Esophagus squamous epithelium (tissue), 5 donors: ENCODE measurements at places on chromosomes 7 and 10.

- DNase-seq, result no peak
Observed at GRCh38 chr7:37916017-37916672, 472 bp downstream of the SFRP4 start.

GRCh38 chr10:27100813-27101347 is 586 bp upstream of the ANKRD26 start:
- DNase-seq, result no peak

- DNase-seq, result no peak
Observed at GRCh38 chr10:6819301-6819700, 239.2 kb upstream of the PRKCQ start.

GRCh38 chr7:144510621-144511020 is 107.1 kb upstream of the NOBOX start:
- no peak for DNase-seq

- no peak for DNase-seq
Observed at GRCh38 chr10:71011141-71011540, 122.8 kb upstream of the PCBD1 start.

DNA sequence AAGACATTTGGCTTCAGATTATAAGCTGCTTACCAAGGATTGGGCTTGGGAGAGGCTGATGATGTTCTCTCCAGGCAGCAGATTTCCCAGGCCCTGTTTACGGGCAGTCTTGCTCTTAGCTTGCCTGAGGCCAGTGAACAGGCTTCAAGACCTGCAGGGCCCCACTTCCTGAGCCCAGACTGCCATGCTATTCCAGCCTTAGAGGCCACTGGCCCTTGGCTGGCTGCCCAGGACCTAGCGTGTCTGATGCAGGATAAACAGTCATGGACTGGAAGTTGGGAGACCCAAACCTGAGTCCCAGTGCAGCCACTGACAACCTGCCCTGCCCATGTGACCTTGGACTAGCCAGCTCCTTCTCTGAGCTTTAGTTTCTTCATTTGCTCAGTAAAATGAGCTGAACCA is 2.9 kb downstream of the PRXL2A start:
- DNase-seq, result no peak

DNA sequence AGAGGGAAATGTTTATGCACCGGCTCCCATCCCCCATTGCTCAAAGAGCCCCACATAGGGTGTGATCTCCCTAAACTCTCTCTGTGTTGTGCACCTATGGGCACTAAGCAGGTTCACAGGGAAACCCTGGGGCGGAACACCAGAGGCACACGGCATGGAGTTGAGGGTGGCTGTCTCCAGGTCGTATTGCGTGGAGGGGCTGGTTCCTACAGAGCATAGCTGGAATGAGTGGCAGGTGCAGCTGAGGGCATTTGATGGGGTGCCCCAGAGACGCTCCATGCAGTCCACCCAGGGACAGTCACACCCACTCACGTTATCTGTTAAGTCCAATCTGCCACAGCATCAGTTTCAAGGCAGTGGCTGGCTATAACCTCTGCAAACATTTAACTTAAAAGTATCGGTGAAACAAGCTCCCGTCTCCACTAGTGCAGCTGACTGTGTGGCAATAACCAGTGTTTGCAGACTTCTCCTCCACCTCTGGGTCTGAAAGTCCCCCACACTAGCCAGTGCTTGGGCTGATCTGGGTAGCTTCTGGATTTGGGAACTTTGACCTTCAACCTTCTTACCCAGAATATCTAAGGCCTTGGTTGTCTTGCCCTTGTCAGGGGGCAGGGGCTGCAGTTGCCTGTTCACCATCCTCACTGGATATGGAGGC is 249.2 kb upstream of the ZNF32 start:
- DNase-seq, result no peak

- no peak for DNase-seq
Observed at GRCh38 chr7:95925971-95926370, 153.6 kb downstream of the DYNC1I1 start.

DNA sequence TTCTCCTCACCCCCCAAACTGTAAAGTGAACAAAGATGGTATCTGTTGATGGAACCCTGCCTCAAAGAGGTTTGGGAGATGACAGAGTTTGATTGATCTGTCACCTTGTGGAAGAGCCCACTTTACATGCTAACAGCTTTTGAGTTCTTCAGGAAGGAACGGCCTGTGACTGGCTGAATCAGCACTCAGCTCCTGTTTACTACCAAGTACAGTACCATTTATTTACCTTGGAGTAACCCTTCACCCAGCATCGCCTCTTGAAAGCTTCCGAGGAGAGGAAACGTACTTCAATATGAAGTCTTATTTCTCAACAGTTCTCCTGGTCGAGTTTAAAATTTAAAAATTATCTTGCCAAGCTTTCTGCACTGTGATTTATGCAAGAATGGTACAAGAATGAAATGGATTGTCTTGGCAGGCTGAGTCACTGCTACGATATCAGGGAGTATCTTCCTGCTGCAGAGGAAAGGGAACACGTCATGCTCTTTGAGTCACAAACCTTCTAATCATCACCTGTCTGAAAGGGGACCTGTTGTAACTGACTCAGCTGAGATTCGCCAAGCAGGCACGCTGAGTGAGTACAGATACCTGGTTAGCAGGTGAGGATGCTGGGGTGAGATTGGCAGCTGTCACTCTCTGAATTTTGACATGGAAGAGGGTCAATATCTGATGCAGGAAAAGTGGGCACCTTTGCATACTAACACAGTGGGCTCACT is 30.1 kb downstream of the KLF6 start:
- no peak for DNase-seq

- no peak for DNase-seq
Observed at GRCh38 chr10:99682032-99682431, 22.7 kb downstream of the ENTPD7 start.

- DNase-seq, result no peak
Observed at GRCh38 chr7:101255796-101256195, 10.9 kb upstream of the FIS1 start.
